Right forelimb (tissue), 1 donor: ENCODE measurements at places on chromosomes 7 and 10.

GRCh38 chr10:13925971-13926780 is 339.4 kb downstream of the PRPF18 start:
- DNase-seq = no peak

DNA sequence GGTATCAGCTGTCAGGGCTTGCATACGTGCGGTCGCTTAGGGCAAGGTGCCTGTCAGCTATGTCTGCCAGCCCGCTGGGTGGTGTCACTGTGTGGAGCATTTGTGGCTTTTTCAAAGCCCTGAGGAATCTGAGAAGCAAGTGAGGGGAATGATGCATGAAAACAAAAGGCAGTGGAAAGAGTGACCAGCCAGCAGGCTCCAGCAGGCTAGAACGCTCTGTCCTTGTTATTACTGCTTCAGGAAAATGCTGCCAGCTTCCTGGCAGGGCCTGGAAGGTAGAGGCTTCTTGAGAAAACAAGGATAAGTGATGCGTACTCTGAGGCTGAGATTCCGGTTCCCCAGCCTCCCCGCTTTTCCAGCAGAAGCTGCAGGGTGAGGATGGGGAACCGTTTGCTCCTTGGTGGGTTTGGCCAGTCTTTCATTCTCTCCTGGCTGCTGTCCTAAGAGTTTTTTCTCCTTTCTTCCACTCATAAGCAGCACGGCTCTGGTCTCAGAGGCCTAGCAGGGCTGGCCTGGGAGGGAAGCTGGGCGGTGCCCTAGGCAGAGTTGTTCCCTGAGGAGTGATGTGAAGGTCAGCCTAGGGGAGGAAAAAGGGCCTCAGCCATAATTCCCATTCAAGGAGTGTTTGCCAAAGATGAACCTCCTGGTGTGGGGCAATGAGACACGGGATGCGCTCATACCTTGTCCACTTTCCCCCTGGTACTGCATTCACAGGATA is 42.8 kb upstream of the MKLN1 start:
- DNase-seq = peak; percentile 46

DNA sequence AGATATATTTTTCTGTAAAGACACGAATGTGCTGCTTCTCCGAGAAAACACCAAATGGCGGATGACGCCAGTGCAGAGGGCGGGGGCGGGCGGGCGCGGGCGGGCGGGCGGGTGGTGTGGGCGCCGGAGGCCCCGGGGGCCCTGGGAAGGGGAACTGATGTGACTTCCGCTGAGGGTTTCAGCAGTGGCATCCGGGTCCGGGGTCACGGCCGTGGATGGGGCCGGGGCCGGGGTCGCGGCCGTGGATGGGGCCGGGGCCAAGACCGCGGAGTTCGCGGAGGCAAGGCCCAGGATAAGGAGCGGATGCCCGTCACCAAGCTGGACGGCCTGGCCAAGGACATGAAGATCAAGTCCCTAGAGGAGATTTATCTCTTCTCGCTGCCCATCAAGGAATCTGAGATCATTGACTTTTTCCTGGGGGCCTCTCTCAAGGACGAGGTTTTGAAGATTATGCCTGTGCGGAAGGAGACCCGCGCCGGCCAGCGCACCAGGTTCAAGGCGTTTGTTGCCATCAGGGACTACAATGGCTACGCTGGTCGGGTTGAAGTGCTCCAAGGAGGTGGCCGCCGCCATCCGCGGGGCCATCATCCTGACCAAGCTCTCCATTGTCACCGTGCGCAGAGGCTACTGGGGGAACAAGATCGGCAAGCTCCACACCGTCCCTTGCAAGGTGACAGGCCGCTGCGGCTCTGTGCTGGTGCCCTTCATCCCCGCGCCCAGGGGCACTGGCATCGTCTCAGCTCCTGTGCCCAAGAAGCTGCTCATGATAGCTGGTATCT is 20.3 kb upstream of the IGF2BP3 start:
- DNase-seq = peak; percentile 83

DNA sequence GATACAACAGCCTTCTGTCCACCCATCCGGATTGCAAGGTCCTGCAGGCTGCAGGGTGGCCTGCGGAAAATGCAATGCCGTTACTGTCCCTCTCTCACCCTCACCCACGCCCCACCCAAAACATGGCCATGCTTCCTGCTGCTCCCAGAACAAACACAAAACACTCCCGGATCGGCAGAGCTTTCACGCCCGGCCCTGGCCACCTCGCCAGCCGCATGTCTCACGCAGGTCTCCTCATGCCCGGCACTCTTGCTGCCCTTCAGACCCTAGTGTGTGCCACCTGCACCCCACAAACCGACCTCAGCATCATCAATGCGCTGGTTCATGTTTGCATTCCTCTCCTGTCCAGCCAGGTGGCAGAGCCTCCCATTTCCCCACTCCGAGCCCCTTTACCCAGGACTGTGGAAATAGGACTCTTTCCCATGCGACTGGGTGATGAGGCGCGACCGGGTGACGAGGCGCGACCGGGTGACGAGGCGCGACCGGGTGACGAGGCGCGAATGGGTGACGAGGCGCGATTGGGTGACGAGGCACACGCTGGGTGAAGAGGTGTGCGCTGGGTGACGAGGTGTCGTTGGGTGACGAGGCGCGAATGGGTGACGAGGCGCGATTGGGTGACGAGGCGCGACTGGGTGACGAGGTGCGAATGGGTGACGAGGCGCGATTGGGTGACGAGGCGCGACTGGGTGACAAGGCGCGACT is 8.9 kb upstream of the NOM1 start:
- DNase-seq = no peak

DNA sequence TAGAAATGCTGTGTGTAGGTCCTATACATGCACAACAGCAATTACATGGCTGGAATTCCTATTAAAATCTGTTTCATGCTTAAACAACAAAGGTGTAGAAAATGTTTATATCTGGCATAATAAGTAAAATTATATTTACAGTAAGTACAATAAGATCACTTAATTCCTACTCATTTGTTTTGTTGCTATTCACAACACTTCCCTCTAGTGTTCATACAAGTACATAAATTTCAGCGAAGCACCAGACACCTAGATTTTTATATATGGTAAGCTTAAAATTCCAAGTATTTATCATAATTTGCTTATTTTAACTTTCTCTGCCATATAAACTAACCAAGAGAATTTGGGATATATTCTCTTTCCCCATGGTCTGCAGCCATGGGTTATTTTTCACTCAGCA is 51.8 kb upstream of the ANK3 start:
- DNase-seq = no peak

DNA sequence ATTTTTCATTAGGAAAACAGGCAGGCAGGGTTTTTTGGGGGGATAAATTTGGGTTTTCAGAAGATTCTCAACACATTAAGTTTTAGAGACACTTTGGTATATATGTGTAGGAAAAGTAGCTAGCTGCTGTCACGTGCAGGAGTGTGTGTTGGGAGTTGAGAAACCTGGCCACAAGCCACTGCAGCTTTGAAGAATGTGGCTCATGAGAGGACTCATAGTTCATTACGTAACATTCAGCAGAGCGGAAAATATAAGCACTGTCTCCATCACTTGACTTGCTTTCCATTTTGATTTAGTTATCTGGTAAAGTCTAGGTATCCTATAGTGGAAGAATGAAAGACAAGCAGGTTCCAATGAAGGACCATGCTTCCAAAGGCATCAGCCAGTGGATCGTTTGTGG is 31.2 kb downstream of the SMNDC1 start:
- DNase-seq = peak; percentile 48
